NCI-H1048 (cell line): ENCODE measurements at places on chromosomes 12 and 14.

- DNase-seq: no peak
Observed at GRCh38 chr12:9319044-9319841, 111.0 kb upstream of the PZP start.

DNA sequence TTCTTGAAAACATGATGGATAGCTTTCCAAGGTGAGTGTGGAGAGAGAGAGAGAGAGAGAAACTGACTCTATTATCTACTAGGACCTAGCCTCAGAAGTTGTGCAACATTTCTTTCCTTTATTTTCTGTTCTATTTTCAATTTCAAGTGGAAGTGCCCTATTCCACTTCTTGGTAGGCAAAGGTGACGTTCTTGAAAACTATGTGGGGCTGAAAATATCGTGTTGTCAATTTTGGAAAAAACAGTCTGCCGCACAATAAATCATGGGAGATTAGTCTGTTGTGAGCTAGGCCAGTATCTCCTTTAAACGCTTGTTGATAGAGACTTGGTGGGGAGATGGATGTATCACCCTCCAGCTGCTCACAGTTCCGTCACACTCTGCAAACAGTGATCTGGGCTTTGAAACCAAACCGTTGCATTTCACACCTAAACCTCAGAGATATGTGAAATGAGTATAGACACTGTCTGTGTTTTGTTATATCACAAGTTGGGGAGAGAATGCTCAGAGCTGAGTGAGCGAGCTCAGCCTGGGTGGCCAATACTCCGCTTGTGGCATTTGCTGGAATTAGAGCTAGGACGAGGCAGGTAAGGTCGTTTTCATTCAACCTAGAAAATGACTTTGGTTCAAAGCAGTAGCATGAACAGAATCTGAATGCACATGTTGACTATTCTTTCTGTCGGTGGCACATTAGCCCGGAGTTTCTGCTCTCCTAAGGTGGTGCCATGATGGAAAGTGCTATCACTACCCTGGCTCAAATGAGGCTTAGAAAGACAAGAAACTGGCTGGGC is 75.1 kb upstream of the ST8SIA1 start:
- DNase-seq: no peak

GRCh38 chr14:35807131-35807961 is 1.7 kb downstream of the RALGAPA1 start:
- no peak for DNase-seq

- no peak for DNase-seq
Observed at GRCh38 chr12:1246637-1247036, 255.6 kb downstream of the ERC1 start.

DNA sequence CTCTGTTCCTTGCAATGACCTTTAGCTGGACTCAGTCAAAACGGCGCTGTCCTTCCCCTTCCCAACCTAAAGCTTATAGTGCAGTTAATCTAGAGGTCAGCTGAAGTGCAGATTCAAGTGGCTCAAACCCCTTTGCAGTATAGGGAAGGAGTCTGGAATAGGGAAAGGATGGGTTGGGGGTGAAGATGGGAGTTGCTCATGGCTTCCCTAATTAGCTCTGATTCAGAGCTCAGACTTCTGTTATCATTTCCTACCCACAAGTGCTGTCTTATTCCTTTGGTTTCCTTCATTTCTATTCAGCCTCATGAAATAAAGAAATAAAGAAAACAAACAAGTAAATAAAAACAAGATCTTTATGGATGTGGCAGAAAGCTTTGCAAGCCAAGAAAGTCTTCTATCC is 264.0 kb upstream of the HMGA2 start:
- DNase-seq: no peak

DNA sequence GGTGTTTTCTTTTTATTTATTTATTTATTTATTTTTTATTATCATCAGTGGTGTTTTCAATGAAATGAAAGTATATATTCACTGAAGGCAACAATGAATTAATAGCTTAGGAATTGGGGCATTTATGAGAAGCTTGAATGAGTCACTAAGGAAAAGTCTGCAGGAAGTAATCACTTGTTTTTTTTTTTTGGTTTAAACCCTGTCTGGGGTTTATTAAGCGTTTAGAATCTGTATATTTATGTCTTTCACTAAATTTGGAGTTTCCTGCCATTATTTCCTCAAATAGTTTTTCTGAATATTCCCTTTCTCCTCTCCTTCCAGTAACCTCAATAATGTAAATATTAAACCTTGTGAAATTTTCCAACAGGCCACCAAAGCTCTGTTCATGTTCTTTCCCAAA is 85.5 kb downstream of the TESC start:
- no peak for DNase-seq

DNA sequence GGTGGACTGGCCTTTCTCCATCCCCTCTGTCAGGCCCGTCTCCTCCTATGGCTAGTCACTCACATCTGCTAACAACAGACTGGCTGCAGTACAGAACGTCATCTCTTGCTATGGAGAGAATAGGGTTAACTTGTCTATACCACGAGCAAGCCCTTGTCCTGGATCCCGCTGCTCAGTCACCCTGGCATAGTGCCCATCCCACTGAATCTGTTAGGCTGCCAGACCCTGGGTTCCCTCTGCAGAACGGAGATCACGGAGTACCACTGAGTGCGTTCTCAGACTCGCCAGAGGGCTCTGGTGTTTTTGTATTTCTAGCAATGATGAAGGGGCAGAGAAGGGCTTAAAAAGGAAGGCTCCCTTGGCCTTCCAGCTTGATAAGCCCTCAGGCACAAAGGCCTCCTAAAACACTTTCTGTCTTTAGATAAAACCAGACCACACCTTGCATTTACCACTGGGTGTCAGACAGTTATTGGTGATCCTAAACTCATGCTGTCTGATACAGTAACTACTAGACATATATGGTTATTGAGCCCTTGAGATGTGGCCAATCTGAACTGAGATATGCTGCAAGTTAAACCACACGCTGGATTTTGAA is 6.3 kb upstream of the NRIP2 start:
- DNase-seq: no peak

- no peak for DNase-seq
Observed at GRCh38 chr14:54129850-54130640, 173.4 kb upstream of the BMP4 start.

- DNase-seq: no peak
Observed at GRCh38 chr14:86675059-86675458, 1145.1 kb downstream of the FLRT2 start.

GRCh38 chr12:129202109-129202814 is 349.0 kb downstream of the GLT1D1 start:
- no peak for DNase-seq

GRCh38 chr14:33809396-33809981 is 141.4 kb downstream of the EGLN3 start:
- DNase-seq: no peak

DNA sequence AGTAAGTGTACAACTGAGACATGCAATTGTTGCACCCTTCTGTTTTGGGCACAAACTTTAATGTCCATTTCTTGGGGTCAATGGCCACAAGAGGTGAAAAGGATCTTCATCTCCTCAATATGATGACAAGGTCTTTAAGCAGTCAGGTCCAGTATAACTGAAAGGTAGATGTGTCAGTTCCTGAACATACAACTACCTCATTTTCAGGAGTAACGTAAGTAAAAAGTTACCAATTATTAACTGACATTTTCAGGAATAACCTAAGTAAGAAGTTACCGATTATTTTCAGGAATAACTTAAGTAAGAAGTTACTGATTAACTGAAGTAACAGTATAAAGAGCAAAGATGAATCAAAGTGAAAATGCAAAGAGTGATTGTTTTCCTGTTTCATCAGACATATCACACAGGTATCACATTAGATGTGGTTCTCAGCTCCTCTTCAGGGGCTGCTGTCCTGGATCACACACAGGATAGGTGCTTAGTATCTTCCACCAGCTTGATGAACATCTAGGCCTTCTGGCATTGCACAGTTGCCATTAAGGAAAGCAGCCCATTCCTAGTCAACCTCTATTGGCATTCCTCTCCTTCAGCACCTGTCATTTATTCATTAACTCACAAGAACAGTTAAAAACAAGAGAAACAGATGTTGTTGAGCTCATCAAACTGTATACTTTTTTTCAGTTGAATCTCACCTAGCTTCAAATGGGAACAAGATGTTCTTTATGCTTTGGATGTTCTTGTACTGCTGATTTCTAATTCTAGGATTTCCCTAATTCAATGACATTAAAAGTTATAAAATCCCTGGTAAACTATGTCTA is 200.0 kb downstream of the FOXG1 start:
- no peak for DNase-seq

GRCh38 chr12:72141381-72141780 is 130.8 kb upstream of the TRHDE start:
- DNase-seq: no peak

- no peak for DNase-seq
Observed at GRCh38 chr12:4562034-4562657, at the start of gene DYRK4. Gene DYRK4 (plus strand): TSS chr12:4562208. CDS start chr12:4562246, 38 bp downstream.

DNA sequence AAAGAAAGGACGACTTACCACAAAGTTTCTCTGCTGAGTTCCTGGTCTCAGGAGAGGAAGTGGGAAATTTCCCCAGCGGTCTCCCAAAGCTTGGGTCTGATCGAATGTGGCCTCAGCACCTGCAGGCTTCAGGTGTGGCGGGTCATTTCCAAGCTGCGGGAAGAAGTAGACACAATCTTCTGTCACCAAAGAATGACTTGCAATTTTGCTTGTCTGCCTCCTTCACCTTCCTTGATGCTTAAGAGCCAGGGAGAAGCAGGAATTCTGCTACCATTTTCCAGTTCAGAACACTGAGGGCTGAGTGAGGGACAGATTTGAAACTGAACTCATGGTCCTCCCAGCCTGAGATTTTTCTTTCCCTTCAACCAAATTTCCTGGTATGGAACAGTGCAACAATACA is 87.8 kb downstream of the RIMBP2 start:
- no peak for DNase-seq

DNA sequence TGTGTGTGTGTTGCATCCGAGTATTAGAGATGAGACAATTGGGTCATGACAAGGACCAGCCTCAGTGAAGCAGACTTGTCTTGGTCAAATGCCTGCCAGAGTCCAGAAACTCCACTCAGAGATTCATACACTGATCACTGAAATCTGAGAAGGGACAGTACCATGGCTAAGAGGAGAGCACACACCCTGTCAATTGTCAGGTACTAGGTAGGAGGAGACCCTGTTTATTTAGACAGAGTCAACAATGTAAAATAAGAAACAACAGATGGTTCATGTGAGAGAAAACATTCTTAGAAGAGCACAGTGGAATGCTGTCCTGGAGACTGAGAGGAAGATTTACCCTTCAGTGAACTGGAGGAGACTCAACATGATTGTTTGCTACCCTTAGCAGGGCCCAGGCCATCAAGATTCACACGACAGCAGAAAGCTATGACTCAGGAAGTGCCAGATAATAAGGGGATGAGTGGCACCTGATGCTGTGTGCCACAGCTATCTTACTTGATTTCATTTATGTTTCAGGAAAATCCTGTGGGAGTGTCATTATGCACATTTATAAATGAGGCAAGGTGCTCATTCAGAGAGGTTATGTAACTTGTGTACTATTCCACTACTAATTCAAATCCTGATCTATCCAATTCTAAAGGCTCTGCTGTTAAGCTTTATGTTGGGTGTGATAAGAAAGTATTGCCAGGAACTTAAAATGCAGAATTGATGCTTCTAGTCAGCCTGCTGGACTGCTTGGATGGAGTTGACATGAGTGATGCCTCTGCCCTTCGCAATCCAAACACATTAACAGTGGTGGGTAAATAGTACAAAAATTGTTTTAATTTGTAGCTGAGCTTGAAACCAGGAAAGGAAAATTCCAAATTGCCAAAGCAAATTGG is 136.6 kb upstream of the NEDD1 start:
- DNase-seq: no peak

DNA sequence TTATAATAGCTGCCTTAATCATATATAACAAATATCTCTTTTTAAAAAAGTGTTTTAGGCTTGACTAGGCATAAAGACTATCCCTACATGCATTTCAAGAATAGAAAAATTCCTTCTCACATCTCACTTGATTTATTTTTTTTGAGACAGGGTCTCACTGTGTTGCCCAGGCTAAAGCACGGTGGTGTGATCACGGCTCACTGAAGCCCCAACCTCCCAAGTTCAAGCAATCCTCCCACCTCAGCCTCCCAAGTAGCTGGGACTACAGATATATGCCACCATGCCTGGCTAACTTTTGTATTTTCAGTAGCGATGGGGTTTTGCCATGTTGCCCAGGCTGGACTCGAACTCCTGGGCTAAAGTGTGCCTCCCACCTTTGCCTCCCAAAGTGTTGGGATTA is 59.4 kb downstream of the WDHD1 start:
- no peak for DNase-seq

- no peak for DNase-seq
Observed at GRCh38 chr14:98960617-98961013, 311.4 kb downstream of the BCL11B start.
